ENCODE measurements at places on chromosomes 11 and 22.

DNA sequence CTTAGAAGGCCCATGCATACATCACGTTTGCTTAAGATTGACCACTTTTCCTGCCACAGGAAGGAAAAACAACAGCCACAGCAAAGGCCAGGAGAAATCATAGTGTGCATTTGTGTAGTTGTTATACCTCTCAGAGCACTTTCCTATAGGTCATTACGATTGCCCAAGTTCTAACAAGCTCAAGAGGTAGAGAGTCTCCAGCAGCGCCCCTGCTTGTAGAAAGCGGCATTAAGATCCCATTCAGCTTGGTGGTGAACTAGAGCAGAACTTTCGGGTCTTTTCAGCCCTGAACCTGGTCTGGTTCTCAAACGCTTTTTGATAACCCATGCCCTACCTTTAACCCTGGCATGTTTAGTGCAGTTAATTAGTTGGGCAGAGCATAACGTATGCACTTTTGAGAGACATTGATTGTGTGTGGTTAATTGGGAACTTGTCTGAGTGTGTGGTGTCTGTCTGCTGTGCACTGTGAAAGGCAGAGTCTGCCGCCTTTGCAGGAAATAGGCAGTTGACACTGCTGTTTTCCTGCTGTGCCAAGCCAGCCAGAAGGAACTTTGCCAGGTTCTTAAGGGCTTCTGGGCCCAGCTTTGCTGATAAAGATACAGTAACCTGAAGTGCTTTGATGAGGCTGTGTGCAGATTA lies 109.9 kb upstream of the CLMP start:
- DNase-seq: no peak

DNA sequence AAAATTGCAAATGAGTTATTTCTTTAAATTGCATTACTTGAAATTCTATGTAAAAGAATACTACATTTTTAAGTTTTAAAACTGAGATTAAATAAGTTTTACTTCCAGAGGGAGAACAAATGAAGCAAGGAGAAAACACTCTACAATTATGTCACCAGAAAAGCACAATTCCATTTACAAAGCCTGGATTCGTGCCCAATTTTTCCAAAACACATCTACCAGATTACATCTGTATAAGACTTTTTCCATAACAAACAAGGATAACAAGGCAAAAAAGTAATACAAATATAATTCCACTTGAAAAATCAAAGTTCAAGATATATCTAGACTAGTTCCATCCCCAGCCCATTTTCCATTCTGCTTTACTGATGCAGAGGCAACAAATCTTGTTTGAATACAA lies 40.5 kb downstream of the MTMR2 start:
- no peak for DNase-seq

DNA sequence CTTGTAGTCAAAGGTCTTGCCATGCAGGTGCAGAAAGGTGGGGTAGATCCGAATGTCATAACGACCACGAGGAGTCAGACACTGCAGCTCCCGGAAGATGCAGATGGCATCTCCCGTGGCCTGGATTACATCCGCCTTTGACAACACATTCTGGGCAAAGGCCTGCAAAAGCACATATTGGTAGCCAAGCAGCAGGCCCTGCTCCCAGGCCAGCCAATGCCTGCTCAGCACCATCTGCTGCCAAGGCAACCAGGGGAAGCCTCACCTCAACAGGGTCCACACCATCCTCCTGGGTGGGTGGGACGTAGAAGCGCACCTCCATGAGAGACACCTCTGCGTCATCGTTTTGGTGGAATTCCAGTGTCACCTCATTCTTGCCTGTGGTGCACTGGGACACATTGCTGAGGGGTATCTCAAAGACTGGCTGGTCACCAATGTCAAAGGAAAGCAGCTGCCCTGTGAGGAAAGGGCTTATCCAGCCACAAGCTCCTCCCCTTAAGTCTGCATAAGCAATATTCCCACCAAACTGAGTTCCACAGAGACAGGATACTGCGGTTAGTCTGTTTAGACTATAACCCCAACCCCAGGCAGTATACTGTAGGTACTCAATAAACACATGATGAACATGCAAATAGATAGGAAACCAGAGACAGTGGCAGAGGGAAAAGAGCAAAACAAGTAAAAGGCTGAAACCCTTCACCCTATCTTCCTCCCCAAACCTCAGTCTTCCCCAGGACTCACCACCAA lies 2.8 kb downstream of the SSRP1 start:
- no peak for DNase-seq

GRCh38 chr22:26648011-26648497 lies 9.3 kb upstream of the MIAT start:
- DNase-seq: no peak

GRCh38 chr11:27839226-27839913 lies 139.1 kb upstream of the BDNF start:
- no peak for DNase-seq

- no peak for DNase-seq
Measured at GRCh38 chr11:5705688-5706087, 16.1 kb downstream of the TRIM22 start.

GRCh38 chr11:103683576-103683975 lies 352.9 kb upstream of the DDI1 start:
- DNase-seq: no peak

DNA sequence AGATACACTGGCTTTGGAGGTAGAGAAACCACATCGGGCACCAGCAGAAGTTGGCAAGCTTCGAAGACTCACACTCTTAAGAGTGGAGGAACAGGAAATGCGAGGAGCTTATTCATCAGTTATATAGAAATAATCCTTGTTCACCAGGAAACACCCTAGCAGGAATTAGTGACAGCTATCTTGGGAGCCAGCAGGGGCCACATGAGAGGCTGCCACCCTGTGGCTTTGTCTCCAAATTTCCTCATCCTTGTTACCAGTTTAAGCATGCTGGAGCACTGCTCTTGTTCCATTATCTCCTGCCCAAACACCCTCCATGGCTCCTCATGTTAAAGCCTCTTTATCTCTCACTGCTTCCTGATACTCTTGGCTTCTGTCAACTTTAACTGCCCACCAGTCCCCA lies 131.0 kb downstream of the PLEKHA7 start:
- no peak for DNase-seq
